ENCODE measurements at places on chromosomes 6 and 20.

DNA sequence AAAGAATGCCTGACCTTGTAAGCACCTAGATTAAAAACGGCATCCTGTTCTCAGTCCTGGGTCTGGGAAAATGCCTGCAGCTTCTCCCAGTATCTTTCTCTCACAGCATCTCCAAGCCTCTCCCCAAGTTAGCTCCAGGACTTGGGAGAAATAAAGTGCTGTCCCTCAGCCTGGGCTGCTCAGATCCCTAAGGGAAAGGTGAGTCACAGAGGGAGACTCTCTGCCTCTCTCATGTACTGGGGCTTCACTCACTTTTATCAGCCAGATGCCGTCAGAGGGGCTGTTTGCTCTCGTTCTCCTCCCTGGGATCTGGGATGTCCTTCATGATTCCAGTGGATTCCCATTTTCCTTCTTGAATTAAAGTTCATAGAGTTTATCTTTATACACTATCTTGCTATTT lies 293.6 kb downstream of the COL12A1 start:
- DNase-seq: no peak

- DNase-seq: no peak
Measured at GRCh38 chr6:105043979-105044378, 87.1 kb downstream of the LIN28B start.

- no peak for DNase-seq
Measured at GRCh38 chr6:161549977-161550655, 276.3 kb upstream of the AGPAT4 start.

DNA sequence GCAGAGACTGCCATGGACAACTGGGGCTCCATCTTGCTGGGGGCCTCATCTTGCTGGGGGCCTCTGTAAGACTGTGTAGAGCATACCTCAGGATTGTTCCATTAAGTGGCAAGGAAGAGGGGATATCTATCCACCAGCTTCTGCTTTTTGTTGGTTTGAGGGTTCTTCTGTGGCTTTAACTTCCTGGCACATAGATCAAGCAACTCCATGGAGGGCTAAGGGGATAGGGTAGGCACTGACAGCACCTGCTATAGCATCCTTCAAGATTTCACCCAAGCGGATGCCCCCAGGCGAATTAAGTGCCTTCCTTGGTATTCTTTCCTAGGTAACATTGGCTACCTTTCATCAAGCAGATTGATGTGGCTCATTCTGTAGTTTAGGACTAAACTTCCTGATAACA lies 3.8 kb upstream of the LRRN4 start:
- DNase-seq: no peak

GRCh38 chr20:2179949-2180348 lies 78.3 kb downstream of the STK35 start:
- DNase-seq: no peak

- DNase-seq: no peak
Measured at GRCh38 chr6:120303527-120303926, 954.0 kb upstream of the MAN1A1 start.

DNA sequence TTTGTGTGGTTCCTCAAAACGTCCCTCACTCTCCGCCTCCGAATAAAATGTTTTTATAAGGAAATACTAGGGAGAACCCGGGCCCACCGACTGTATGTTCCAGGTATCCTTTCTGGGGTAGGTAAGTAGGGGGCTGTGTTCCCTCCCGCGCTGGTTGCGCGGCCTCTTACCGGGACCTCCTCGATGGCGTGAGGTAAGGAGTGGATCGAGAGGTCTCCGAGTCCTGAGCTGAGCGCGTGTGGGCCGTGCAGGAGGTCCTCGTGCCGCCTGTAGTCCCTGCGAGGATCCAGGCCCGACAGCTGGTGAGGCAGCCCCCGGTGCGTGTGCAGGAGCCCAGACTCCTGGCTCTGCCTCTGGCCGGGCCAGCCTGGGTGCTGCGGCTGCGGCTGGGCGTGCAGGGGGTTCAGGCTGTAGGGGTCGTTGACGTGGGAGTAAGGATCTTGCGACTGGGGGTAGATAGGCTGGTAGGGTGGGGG lies 5.1 kb downstream of the TFAP2A start:
- DNase-seq: no peak

DNA sequence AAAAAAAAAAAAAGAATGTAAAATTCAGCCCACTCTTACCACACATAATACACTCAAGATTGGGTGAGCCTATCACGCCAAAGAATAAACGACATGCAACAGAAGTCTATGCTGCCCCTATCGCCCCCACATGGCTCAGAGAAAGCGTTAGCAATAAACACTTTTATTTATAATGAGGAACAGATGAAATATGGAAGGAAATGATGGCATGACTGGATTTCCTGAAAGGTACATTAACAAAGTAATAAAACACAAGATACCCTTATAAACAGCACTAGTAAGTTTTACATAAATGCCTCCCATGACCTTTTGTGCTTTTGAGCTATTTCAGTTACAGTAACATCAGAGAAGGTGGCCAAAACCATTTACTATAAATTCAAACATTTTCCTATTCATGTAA lies 71.4 kb upstream of the SCAF8 start:
- DNase-seq: no peak

- DNase-seq: no peak
Measured at GRCh38 chr20:53706008-53706465, 112.4 kb upstream of the ZNF217 start.

DNA sequence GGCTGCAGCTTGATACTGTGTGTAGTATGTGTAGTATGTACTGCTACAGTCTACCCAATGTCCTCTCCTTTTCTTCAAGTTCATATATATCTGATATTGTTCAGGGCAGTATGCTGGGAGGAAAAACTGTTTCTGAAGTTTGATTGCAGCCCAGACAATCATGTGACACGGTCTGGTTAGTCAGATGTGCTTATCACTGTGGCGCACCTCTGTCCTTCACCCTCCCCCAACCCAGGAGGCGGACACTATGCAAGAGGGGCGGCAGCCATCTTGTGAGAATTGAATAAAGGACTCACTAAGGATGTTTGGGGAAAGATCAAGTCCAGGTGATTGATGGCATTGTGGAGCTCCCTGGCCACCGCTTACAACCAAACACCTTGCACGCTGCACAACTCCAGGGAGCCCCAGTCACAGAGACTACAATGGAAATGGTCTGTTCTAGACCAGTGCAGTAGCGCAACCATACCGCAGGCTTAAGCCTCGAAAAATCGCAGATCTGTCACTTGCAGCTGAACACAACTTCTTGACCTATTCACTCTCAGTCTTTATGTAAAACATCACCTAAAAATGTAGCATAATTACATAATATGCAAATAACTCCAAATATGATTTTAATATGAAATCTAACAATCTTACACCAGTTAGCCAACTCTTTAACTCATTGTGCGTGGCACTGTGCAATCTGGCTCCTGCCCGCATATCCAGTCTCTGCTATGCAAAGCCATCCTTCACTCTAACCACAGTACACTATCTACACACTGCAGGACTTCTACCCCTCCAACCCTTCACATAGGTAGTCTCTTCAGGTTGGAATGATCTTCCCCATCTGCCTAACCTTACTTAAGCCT lies 79.3 kb downstream of the VGLL2 start:
- no peak for DNase-seq

- DNase-seq: no peak
Measured at GRCh38 chr6:112298816-112299281, 44.5 kb upstream of the LAMA4 start.

DNA sequence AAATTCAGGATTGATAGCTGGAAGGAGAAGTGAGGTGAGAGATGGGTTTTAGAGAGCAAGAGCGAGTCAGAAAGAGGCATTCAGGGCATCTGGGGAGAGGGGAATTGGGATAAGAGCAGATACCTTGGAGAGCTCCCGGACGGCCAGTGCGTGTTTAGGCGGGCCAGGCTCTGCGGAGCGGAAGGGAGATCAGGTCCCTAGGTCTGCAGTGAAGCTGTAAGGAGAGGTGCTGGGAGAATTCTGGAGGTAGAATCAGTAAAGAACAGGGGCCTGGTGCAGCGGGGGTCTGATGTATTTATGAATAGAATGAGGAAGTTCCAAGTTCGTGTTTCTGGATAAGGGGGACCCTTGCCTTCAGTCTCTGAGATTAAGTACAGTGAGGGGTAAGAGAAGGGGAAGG lies 47.4 kb upstream of the FAM83D start:
- no peak for DNase-seq

GRCh38 chr6:37983720-37984501 lies 164.4 kb downstream of the ZFAND3 start:
- no peak for DNase-seq

DNA sequence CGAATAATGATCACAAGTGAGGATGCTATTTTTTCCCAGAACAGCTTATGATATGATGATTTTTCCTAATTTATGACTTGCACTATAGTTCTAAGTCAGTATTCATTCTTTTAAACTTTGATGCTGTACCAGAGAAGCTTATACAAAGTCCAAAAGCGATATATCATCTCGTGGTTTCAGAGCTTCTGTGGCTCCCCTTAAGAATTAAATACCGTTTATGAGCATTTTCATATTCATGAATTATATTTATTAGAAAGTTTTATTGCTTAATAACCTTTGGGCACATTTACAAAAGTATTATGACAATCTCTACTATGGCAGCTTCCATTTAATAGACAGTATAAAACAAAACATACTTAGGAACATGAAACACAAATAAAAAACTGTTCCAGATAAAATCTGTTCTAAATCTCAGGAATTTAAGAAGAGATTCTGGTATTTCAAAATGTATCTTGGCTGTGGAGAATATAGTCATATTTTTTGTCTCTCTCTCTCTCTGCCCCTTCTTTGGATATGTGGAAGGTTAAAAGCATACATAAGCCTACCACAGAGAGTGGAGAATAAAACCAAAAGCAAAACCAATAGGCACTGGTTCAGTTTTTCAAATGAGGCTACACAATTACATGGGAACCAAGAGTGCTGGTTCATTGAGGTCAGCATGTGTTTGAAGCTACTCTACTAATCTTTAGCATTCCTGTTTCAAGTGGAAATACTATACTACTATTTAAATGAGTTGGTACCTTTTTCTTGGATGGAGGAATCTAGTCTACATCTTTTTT lies 884.5 kb upstream of the GJE1 start:
- DNase-seq: no peak

- no peak for DNase-seq
Measured at GRCh38 chr6:112464901-112465665, 118.0 kb downstream of the RFPL4B start.

- DNase-seq: no peak
Measured at GRCh38 chr6:37800703-37801604, 18.6 kb upstream of the ZFAND3 start.

DNA sequence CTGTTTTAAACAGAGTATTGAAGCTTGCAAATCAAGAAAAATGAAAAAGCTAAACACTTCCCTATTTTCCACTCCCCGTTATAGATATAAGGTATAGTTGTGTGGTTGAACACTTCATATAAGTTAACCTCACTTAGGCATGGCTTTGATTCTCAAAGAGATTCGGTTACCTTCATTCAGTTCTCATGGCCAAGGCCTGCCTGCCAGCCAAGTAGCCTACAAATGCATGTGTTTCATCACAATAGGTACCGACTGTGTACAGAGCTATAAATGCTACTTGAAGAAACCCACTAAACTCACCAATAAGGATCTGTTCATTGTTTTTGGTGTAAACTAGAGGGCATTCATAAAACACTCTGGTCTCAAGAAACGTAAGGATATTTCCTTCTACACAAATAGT lies 27.8 kb downstream of the PM20D2 start:
- no peak for DNase-seq

- DNase-seq: no peak
Measured at GRCh38 chr20:45067087-45067486, 33.8 kb downstream of the KCNS1 start.

DNA sequence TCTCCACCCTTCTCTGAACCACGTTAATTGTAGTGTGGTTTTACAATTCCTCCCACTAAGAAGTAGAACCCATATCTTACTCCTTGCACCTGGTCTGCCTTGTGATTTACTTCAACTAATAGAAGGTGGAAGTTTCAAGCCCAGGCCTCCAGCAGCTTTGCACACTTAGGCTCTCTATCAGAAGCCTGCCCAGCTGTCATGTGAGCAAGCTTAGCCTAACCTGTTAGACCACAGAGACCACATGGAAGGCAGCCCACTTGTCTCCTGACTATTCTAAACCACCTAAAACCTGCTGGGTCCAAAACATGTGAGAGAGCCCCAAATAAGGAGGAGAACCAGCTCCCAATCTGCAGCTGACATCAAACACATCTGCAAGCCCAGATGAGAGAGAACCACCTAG lies 127.6 kb upstream of the BTBD3 start:
- DNase-seq: no peak
